Lung (tissue), 17 donors: ENCODE measurements at places on chromosomes 16 and 17. TPM values are rescaled to one million over a fixed set of nuclear protein-coding genes. Genes with fewer than 3 reads are reported as not detected.

GRCh38 chr17:57067162-57067561, 17.9 kb upstream of the AKAP1 start:
- H3K36me3 ChIP-seq = no peaks in the 10 kb centered on the region
- no peak overlapping the region for H3K4me3 ChIP-seq
- DNase-seq = no peak
- no peak overlapping the region for H3K27ac ChIP-seq
- no peaks in the 10 kb centered on the region for H3K4me1 ChIP-seq

DNA sequence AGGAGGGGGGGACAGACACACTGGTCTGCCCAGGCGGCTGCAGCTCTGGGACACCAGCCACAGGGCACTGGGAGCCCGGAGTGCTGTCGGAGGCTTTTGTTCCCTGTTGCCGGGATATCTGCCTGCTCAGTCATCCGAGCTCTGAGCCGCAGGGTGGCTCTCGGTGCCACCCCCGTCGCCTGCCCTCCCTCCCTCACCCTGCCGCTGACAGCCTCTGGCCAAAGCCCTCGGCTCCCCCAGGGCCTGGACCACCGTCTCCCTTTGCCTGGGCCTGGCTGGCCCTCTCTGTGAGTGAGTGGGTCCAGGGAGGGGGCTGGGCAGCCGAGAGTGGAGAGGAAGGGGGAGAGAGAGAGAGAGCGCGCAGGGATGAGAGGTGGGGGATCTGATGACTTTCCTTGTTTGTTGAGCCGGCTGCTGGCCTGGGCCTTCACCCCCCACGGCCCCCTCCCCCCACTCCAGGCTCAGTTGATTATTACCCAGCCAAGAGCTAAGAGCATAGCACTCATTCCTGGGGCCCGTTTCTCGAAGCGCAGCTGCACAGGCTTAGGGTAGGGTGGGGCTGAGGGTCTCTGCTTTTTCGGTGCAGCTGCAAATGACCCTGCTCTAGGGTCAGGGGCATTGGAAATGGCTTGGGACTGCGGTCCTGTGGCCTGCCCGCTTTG, 2.7 kb downstream of the FOXJ1 start:
- no peak overlapping the region for H3K4me3 ChIP-seq
- H3K27me3 ChIP-seq = peaks cover 57% of the 10 kb centered on the region

Gene USP7
- polyA plus RNA-seq = 32.2 TPM

GRCh38 chr16:50313596-50314478, 47.5 kb downstream of the ADCY7 start:
- H3K27ac ChIP-seq = peak overlapping the region; percentile 3
- no peak overlapping the region for H3K4me3 ChIP-seq
- H3K4me1 ChIP-seq = no peaks in the 10 kb centered on the region
- H3K36me3 ChIP-seq = peaks cover 10% of the 10 kb centered on the region
- DNase-seq = no peak

Gene GABARAP
- polyA plus RNA-seq = 1,149 TPM

- no peaks in the 10 kb centered on the region for H3K27me3 ChIP-seq
- H3K36me3 ChIP-seq = peaks cover 4% of the 10 kb centered on the region
- no peak overlapping the region for H3K27ac ChIP-seq
Measured at GRCh38 chr17:58520843-58521430, 6.5 kb upstream of the MTMR4 start.

DNA sequence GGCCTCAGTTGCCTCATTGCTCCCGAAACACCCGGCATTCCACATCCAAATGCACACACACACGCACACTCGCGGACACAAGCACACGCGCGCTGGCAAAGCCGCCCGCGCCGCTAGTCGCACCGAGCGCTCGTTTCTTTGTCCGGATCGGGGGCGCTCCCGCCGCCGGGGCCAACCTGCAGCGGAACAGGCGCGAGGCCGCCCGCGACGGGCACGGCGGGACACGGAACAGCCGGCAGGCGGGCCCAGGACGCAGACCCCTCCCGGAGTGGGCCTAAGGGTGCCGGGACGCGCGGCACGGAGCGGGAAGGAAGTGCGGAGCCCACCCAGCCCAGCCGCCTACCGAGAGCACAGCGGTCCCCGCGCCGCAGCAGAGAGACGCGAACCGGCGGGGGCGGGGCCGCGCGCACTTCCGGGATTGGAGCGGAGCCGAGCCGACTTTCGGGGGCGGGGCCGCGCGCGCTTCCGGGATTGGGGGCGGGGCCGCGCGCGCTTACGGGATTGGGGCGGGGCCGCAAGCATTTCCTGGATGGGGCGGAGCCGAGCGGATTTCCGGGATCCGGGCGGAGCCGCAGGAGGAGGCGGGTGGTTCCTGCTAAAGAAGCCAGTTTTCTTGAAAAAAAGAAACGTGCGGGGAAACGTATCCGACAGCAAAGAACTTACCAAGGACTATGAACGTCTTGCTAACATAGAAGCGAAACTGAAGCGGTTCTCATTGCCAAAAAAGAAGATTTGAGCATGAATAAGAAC, at the start of gene CYBC1:
Gene CYBC1, minus strand, starts transcription at position 396 of the 750 bp plus-strand sequence. CDS start 1,498 bp downstream, outside the sequence.
- DNase-seq = peak; percentile 95
- H3K27me3 ChIP-seq = no peaks in the 10 kb centered on the region
- H3K4me1 ChIP-seq = peaks cover 7% of the 10 kb centered on the region
- peak within 1 kb of the TSS; percentile 95 for H3K4me3 ChIP-seq

Gene G6PC1
- polyA plus RNA-seq = not detected

GRCh38 chr17:36750316-36750885, 149.0 kb downstream of the MRM1 start:
- no peak overlapping the region for H3K4me3 ChIP-seq
- H3K36me3 ChIP-seq = no peaks in the 10 kb centered on the region
- H3K27ac ChIP-seq = no peak overlapping the region
- no peaks in the 10 kb centered on the region for H3K4me1 ChIP-seq
- peaks cover 5% of the 10 kb centered on the region for H3K27me3 ChIP-seq

GRCh38 chr16:70745536-70746025, 55.4 kb downstream of the VAC14 start:
- no peak overlapping the region for H3K27ac ChIP-seq
- DNase-seq = no peak
- H3K27me3 ChIP-seq = no peaks in the 10 kb centered on the region
- H3K4me1 ChIP-seq = peaks cover 31% of the 10 kb centered on the region
- H3K4me3 ChIP-seq = no peak overlapping the region
- no peaks in the 10 kb centered on the region for H3K36me3 ChIP-seq
